Endothelial cell (in vitro differentiated cells): ENCODE measurements at places on chromosomes 16 and 17.

DNA sequence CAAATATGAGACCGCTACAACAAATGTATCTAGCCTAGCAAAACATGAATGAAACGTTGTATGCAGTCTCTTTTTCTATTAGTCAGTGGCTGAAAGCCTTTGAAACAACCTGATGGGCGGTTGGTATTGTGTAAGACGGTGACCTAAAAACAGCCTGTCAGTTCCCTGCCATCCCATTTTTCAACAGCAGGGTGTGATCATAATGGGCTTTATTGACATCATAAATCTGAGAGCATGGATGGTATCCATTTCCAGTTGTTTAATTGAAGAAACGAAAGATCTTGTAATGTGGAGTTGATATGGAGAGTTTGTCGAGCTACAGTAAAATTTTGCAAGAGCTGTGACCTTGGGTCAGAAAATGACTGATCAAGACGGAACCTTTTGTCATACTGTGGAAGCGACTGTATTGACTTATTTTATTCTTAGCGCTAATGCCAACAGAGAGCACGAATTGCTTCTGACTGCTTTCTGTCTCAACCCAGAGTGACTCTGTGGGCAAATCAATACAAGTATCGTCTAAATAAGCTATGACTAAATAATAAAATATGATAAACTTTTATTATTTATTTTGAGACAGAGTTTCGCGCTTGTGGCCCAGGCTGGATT lies 12.3 kb upstream of the MEIOB start:
- no peak for DNase-seq

DNA sequence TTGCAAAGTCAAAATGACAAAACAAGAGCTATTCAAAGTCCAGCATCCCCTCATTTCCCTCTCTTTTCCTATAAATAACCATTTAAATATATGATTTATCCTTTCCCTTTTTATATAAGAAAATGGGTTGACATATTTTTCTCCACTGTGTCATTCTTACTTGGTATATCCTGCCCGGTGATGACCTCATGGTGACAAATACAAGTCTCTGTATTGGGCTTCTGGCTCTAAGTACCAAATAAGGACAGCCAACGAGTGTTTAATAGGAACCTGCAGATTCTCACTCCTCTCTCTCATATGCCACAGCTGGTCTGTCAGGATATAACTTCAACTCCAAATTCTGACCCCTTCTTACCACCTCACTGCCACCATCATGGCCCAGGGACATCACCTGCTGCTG lies 25.5 kb upstream of the CBLN1 start:
- DNase-seq, result no peak

DNA sequence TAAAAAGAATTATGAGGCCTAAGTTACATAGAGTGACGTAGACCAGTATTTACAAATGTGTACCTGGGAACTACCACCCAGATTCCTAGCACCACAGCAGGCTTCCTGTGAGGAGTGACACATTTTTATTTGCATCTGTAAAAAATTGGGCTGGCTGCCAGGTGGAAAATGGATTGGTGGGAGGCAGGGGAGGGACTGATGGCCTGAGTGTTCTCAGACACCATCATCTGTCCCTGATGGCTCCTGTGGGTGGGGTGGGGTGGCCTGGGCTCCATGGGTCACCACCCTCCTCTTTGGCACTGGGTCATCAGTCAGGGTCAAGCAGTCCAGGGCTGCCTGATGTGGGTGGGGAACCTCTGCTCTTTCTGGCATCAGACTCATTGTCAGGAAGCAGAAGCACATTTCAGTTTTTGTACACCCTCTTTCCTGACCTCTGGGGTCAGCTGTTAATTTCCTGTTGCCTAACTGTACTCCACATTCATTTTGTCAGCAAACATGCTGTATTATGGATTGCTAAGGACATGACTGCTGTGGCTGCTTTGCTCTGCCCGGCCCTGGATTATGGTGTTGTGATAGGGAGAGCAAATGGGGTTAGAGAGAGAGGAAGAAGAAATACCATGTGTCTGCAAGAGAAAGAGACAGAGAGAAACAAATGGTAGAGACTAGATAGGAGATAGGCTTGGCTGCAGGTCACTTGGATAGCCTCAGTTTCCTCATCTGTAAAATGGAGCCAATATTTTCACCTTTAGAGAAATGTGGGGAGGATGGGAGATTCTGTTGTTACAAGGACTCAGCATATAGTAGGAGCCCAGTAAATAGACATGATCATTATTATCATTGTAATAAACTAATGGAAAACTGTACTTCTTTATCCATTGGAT lies 11.6 kb upstream of the MFAP4 start:
- no peak for DNase-seq

GRCh38 chr17:79188048-79188447 lies 113.4 kb downstream of the ENGASE start:
- DNase-seq, result peak; percentile 72

DNA sequence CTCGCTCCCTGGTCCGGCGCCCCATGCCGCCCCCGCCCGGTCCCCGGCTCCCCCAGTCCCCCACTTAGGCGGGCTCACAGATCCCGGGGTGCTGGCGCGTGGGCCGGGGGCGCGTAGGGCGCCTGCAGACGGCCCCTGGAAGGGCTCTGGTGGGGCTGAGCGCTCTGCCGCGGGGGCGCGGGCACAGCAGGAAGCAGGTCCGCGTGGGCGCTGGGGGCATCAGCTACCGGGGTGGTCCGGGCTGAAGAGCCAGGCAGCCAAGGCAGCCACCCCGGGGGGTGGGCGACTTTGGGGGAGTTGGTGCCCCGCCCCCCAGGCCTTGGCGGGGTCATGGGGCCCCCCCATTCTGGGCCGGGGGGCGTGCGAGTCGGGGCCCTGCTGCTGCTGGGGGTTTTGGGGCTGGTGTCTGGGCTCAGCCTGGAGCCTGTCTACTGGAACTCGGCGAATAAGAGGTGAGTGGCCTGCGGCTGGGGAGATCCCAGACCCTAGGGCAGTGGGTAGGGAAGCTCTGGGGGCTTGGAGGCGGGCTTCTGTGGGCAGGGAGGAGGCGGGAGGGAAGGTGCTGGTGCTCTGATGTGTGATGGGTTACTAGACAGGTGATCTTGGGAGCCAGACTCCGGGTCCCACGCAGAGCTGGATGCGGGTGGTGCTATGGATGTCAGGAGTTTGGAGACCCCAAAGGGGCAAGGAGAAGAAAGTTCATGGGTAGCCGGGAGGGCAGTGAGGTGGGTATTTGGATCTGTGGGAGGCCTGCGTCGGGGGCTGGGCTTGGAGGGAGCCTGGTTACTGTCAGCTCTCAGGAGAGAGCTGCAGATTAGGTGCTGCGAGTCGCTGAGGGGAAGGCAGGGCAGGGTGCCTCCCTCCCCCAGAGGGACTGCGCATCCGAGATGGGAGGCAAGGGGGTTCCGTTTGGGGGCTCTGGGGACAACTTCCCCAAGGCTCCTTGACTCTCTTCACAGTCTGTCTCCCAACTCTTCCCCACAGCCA lies 560 bp downstream of the EFNB3 start:
- no peak for DNase-seq

DNA sequence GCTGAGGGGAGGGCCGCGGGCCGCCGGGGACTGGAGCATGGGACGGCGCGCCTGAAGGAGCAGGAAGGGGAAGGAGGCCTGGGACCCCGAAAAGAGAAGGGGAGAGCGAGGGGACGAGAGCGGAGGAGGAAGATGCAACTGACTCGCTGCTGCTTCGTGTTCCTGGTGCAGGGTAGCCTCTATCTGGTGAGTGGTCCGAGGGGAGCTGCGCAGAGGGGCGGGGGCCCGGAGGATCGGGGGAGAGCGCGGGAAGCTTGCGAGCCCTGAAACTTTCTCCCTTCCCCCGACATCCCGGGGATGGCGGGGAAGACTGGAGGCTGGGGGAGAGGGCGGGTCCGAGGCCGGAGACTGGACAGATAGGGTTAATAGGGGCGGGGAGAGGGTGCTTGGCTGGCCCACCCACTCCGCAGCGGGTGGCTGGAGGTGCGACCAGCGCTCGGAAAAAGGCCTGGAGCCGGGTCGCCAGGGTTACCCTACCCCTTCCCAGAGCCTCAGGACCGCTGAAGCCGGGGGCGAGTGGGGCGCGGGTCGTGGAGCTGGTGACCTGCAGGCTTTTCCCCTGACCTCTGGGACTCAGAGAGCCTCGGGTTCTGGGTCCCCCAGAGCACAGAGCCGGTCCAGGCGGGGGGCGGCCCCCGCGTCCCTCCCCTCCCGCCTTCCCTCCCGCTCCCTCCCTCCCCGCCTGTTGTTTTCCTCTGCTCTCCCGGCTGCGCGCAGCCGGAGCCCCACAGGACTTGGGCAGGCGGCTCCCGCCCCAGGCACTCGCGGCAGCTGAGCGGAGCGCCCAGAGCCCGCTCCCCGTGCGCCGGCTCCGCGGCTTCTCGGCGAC lies 631 bp downstream of the NXPH3 start:
- DNase-seq, result peak; percentile 58

DNA sequence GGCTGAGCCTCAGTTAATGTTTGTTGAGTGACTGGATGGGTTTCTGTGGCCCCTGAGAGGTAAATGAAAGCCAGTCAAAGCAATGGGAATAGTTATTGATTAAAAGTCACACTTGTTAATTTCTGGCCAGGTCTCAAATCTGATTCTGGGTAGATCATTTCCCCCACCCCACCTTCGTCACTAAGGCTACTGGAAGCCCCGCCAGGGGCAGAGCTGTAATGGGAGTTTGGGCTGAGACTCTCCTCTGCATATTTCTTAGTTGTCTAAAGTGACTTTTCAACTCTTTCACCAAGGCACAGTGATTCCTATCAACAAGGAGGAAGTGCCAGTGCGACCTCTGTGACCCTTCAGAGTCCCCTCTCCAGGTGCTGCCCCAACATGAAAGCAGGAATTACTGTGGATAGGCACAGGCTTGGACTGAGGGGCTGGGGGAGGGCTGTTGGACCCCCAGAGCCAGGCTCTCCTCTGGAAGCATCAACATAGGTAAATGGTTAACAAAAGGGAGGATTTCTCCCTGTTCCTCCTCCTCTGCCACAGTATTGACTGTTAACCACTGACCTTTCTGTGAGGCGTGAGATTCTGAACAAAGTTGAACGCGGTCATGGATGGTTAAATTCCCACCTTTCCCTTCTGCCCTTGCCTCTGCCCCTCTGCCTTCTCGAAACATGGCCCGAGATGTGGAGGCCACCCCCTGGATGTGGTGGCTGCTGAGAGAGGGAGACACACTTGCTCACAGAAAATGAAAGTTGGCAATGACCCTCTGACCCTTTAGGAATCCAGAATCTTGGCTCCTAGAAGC lies 20.8 kb upstream of the TBX2 start:
- DNase-seq, result no peak

- DNase-seq, result no peak
Measured at GRCh38 chr17:44607836-44608690, 48.2 kb upstream of the MEIOC start.

DNA sequence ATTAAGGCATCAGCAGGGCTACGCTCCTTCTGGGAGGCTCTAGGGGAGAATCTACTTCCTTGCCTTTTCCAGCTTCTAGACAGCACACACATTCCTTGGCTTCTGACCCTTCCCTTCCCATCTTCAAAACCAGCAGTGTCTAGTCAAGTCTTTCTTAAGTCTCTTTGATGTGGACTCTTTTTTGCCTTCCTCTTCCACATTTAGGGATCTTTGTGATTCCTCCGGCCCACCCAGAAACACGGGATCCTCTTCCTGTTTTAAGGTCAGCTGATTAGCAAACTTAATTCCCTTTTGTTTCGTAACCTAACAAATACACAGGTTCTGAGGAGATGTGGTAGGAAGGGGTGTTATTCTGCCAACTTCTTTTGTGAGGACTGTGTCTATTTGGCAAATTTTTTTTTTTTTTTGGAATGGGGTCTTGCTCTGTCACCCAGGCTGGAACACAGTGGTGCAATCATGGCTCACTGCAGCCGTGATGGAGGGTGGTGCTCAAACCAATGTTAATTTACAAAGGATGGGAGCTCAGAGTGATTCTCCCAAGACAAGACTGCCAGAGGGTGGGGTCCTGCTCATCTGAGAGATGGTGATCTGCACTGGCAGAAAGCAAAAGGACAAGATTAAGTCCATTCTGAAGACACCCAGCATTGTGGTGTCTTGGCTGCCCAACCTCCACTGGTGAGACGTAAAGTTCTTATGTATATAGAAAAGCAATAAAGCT lies 14.7 kb downstream of the KNOP1 start:
- DNase-seq, result no peak

DNA sequence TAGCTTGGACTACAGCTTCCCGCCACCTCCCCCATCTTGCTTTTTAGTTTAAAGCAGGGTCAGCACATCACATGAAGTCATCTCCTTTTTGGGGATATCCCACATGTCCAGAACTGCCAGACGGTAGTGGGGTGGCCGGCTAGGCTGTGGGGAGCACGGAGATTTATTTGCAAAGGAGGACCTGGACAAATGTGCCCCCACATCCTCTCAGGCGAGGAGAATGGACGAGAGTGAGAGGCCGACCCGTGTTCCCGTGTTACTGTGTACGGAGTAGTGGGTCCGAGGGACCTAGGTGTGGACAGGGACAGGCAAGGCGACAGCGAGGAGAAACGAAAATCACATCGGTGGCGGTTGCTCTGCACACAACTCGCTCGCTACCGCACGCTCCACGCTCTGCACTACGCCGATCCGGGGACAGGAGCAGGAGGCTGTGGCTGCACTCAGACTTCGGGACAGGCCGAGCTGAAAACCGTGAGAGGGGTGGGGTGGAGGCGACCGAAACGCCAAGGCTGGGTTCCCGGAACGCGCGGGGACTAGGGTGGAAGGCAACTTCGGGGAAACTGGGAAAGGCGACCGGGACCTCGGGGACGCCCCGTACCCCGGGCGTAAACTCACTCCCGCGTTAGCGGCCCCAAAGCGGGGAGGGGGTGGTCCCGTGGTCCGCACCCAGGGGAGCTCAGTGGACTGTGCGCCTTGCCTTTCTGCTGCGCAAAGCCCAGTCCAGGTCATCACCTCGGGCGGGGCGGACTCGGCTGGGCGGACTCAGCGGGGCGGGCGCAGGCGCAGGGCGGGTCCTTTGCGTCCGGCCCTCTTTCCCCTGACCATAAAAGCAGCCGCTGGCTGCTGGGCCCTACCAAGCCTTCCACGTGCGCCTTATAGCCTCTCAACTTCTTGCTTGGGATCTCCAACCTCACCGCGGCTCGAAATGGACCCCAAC lies at the start of gene MT1A:
Gene MT1A (plus strand): TSS at position 853 of the 937 bp plus-strand sequence. CDS start 73 bp downstream, at position 926.
- DNase-seq, result no peak

DNA sequence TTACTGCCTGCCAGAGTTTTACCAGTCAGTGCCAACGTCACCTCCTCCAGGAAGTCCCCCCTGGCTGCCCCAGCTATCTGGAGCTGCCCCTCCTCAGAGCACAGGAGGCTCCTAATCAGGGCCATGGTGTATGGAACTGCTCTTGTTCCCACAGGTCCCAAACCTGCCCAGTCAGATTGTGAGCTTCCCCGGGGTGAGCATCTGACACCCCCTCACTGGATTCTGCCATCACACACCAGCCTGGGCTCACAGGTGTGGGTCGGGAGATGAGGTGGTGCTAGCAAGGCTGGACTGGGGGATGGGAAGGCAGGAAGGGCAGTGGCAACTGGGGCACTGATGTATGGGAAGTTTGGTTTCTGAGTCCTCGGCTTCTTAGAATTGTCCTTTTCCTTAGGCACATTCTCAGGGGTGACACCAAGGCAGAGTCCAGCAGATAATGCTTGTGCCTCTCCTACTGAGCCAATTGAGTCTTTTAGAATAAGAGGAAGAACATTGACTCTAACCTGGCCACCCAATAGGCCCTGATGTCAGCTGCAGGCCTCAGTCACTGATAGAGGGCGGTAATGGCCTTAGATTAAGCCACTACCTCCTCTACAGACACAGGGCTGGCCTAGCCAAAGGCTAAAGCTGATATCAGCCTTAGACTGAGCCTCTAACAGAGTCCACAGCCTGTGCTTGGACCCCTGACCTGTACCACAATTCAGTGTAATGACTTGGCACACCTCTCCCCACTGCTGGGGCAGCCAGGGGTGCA lies 107.9 kb downstream of the WSCD1 start:
- no peak for DNase-seq

- no peak for DNase-seq
Measured at GRCh38 chr17:56661906-56662305, 68.4 kb downstream of the NOG start.
